ENCODE measurements at places on chromosomes 13 and 19.

DNA sequence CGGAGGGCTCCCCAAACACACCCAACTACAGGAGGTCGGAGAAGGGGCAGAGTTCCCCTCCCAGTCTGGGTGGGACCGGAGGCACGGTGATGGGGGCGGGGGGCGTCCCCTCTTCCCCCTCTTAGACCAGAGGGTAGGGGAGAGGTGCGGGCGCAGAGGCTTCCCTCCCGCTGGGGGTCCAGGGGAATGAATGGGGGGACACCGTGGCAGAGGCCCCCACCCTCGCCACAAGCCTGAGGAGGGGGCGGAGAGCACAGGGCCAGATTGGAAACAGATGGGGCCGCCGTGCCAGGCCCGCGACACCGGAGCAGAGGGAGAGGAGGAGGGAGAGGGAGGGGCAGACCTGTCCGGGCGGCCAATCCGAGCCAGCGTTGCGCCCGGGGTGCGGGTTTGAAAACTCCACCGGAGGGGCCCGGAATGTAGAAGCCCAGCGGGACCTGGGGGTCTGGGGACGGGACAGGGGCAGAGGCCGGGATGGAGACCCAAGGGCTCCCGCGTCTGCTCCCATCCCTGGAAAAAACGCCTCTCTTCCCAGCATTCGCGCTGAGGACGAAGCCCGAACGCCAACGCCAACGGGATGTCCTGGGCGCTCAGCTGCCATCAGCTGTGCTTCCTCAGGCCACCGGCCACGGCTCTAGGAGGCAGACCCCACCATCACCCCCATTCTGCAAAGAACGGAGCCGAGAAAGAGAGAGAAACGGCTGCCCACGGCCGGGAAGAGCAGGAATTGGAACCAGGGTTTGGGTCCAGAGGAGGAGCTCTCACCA, 46.8 kb downstream of the PTPRS start:
- peak; percentile 40 for DNase-seq

DNA sequence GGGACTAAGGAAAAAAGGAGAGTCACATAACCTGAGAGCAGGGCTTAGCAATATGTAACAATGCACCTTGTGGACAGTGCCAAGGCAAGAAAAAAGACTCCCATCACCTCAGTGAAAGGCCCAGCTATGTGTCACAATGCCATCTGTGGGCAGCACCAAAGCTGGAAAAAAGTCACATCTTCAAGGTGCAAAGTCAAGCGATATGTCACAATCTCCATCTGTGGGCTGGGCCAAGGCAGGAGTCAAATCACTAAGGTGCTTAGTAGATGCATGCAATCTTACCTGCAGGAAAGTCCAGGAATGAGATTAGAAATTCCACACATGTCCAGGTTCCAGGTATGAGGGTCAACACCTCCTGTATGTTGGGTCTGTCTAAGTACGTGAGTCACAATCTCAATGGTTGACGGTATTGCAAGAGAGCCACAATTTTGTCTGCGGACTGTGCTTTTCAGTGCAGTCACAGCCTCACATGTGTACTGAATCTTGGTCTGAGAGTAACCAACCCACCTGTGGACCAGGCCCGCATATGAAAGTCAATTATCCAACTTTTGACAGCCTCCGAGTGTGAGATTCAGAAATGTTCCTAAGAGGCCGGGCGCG, 14.8 kb upstream of the ZNF43 start:
- DNase-seq = no peak

- DNase-seq = no peak
These were observed 1430.0 kb downstream of the EFNB2 start for GRCh38 chr13:105105471-105105870.

DNA sequence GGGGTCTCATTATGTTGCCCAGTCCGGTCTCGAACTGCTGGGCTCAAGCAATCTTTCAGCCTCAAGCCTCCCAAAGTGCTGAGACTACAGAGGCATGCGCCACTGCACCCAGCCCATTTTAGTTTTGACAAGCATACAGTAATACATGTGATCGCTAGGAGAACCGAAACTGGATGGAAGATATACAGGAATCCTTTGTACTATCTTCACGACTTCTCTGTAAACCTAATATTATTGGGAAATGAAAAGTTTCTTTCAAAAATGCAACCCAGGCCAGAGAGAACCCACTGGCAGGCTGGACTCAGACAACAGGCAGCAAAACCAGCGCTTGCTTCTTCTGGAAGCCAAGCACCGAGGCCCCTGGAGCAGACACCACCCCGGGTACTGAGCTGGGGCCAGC, 9.4 kb downstream of the C19orf12 start:
- no peak for DNase-seq

GRCh38 chr19:33397536-33398360, 24.2 kb downstream of the CEBPG start:
- no peak for DNase-seq

GRCh38 chr19:49333811-49334288, 1.4 kb upstream of the CD37 start:
- no peak for DNase-seq

DNA sequence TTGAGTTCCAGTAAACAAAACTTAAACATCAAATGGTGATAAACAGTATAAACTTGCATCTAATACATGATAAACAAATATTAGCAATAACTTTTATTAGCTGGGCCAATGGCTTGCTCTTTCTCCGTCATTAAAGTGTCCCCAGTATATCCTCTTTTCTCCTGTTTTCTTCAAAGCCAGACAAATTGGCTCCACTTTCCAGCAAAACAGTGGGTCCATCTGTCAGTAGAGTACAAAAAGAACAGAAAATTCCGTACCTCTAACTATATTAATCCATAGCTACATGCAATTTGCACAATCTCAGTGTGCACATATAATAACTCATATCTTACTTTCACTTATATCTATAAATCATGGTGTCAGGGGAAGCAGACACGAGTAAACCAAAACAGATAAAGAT, 678.0 kb upstream of the SPRY2 start:
- DNase-seq = no peak

Measured in IMR-90 (cell line).